Stromal cell of bone marrow (primary cell): ENCODE measurements at places on chromosomes 6 and 20.

- no peak for DNase-seq
These were observed 55.4 kb upstream of the TBXT start for GRCh38 chr6:166223079-166223478.

- DNase-seq, result no peak
These were observed 131.6 kb downstream of the GMPR start for GRCh38 chr6:16369989-16370388.

- peak; percentile 88 for DNase-seq
These were observed 171.7 kb downstream of the WDR27 start for GRCh38 chr6:169529931-169530751.

GRCh38 chr6:11820821-11821220, 42.2 kb upstream of the ADTRP start:
- DNase-seq, result no peak

GRCh38 chr6:113847447-113847846, 9.7 kb upstream of the MARCKS start:
- no peak for DNase-seq

DNA sequence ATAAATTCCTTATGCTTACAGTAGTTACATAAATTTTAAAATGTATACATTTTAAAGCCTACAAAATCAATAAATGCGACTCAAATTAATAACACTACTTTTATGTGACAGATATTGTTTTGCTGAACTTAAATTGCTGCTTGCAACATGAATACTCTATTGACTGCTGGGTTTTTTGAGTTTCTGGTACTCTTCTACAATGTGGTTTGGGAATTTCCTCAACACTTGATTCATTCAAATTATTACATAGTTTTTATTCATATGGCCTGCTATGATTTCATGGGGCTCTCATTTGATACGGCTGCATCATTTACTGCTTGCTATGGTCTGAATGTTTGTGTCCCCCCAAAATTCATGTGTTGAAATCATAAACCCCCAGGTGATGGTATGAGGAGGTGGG, 2.3 kb upstream of the TXLNB start:
- DNase-seq, result no peak

- DNase-seq, result no peak
These were observed 13.1 kb downstream of the CYB5R4 start for GRCh38 chr6:83872386-83873118.

GRCh38 chr6:45533386-45533785, 155.7 kb upstream of the SUPT3H start:
- DNase-seq, result peak; percentile 17

DNA sequence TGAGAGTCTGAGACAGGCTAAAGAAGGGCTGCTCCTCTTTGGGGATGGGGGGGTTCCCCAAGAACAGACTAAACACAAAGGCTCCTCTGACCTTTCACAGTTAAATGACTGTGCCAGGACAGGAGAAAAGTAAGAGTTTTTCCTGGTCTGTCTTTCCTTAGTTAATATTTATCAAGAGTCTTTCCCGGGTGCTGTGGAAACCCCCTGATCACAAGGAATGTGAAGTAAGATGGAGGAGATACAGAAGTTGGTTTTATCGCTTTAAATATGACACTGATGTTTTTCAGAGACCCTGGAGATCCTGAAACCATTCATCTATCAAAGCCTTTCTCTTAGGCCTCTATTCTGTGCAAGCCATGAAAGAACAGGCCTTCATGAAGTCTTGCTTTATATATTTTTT, 105.8 kb downstream of the RNF144B start:
- no peak for DNase-seq

- peak; percentile 63 for DNase-seq
These were observed 532.0 kb downstream of the BCKDHB start for GRCh38 chr6:80638213-80639055.

DNA sequence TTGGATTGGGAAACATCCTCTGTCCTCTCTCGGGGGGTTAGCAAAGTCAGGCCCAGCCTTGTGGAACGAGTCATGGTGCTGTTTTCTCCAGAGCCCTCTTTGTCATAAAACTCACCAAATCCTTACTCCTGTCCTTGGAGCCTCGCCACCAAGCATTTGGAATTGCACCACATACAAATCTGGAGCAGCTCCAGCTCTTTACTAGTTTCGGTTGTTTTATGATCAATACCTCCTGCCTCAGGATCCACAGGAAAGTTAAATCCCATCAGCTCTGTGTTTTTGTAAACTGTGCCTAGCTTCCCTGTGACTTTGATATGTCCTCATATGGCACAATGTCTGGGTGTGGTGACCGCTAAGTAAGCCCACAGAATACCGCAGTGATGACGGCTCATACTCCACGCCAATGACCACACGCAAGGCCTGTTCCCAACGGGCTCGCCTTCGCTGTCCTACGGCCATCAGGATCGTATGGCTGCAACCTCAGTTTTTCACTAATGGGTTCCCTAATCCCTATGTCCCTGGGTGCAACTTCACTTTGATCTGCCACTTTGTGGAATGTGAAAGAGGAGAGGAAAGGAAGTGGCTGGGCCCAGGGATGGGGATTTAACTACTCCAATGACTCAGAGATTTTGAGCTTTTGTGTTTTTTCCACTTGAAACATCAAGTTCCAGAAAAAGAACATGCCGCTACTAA, 111.3 kb upstream of the FOXQ1 start:
- peak; percentile 83 for DNase-seq

DNA sequence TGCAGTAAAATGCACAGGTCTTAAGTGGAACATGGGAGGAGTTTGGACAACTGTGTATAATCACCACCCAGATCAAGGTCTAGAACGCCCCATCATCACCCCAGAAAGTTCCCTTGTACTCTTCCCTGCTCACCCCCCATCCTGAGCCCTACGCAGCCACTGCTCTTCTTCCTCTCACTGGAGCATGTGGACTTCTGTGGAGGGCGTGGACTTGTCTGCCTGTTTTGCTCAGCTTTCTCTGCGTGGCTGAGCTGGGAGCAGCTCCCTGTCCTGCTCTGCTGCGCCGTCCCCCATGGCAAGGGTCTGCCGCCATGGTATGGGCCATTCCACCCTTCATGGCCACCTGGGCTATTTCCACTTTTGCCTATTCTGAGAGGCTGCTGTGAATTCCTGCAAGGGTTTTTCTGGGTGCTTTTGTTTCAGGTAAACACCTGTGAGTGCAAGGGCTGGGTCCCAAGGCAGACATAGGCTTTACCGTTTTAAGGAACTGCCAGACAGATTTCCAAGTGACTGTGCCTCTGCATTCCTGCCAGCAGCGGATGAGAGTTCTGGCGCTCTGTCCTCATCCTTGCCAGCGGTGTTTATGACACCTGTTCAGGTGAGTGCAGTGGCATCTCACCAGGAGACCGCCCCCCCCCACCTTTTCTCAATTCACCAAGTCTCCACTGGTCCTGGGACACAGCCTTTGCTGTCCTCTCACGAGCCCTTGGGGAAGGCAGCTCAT, 19.7 kb downstream of the PCK1 start:
- no peak for DNase-seq

DNA sequence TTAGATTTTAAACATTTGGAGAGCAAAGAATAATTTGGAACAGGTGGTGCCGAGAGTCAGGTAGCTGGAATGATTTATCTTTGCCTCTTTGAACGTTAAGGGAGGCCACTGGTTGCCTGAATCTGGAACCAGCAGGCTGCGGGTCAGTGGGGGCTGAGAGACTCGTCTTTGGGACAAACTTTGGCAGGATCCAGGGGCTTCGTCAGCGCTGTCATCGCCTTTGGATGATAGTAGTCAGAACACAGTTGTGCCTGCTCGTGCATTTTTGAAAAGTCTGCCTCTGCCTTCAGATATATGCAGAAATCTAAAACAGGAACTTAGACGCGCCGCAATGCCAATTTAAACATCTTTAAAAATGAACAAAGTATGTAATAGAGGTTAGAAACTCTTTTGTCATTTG, 5.0 kb downstream of the EYA2 start:
- no peak for DNase-seq

DNA sequence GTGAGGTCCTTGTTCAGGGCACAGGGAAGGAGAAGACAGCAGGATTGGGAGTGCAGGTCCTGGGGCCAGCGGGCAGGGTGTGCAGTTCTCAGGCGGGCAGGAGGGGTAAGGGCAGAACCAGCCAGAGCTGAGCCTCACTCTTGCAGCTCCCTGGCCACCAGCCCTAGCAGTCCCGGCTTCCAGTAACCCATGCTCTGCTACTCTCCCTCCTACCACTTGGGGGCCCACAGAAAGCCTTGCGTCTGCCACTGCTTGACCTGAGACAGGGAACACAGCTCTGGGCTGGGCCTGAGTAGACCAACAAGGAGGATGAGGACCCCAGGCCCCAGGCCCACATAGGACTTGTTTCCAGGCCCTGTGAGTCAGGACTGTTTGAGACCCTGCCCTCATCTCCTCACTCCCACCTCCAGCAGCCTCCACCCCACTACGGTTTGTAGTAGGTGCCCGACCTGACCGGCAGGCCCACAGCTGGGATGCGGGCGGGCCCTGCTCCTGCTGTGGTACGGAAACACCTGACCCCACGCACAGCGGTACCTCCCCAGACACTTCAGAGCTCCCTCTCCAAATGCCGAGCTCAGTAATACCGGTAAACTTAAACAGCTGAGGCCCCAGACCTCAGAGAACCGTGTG, 39.2 kb downstream of the KCNK5 start:
- DNase-seq, result no peak

DNA sequence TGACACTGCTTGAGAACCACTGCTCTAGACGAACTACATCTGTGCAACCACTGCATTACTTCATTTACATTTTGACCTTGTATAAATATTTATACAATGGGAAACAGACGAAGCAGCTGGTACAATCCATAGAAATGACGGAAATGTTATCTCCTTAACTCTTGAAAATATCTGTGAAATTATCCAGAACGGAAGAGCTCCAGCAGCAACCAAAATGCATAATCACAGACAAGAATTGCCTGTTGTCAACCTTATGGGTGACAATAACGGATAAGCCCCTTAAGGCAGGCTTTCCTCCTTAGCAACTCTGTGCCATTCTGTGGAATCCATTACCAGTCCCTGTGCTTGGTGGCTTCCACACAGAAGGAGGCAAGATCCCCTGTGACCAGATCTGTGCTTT, 115.4 kb downstream of the DTNBP1 start:
- DNase-seq, result no peak

DNA sequence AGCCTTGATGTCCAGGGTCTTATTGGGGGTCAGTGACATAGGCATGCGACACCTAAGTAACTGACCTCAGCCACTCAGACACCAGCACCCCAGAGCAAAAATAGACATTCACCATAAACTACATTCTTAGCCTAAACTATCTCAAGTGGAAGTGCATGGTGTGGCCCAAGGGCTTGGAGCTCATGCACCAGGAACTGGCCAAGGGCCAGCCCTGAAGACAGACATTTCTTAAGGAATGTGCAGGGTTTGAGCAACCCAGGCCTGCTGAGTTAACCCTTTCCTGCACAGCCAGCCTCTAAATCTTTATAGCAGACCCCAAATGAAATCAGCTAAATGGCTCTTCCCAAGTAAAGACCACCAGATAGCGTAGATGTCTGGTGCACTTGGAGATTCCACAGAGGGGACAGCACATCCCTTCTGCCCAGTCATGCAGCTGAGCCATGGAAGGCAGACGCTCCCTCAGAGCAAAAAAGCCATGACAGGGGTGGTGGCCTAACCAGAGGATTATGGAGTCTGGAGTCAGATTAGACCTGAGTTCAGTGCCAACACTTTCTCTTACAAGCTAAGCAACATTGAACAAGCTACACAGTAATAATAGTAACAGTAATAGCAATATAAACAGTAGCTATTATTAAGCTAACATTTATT, 222.6 kb downstream of the ZMYND8 start:
- DNase-seq, result peak; percentile 21

- no peak for DNase-seq
These were observed 15.8 kb upstream of the DEK start for GRCh38 chr6:18280084-18280483.

DNA sequence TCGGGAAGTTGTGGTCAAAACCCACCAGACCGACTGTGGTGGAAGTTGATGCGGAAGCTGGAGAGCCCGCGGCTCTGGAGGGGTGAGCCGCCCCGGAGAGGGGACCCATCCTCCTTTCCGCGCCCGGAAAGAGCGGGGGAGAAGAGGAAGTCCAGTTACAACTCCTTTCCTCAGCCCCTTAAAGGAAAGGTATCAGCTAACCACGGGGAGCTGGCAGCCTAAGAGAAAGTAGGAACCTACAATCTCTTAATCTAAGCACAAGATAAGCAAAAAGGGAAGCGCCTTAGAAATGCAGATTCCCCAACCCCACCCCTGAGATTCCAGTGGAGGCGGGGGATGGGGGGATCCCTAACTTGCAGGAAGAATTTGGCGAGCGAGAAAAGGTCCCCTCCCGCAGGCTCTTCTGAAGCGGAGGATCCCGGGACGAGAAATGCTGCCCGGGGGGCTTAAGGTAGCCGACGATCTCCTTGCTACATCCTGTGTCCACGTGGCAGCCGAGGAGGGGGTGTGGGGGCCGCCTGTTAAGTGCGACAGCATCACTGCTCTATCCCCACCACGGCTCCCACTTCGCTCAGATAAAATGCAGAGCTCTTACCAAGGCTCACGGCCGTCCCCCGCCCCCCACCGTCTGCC, 87.5 kb downstream of the ZFP64 start:
- no peak for DNase-seq

DNA sequence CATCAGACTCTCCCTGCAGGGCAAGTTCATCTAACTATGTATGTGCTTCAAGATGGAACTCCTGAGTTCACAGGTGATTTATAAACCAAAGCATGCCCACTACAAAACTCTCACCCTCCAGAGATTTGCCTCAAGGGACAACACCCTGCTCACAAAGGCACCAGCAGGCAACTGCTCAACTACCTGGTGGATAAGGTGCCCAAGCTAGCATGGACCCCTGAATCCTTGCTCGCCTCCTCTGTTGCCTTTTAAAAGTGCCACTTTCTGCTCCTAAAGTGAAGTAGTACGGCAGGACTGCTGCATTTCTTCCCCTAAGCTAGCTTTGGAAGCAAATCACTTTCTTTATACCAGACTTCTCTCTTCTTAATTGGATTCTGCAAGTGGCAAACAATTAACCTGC, 1.2 kb downstream of the LPA start:
- no peak for DNase-seq

DNA sequence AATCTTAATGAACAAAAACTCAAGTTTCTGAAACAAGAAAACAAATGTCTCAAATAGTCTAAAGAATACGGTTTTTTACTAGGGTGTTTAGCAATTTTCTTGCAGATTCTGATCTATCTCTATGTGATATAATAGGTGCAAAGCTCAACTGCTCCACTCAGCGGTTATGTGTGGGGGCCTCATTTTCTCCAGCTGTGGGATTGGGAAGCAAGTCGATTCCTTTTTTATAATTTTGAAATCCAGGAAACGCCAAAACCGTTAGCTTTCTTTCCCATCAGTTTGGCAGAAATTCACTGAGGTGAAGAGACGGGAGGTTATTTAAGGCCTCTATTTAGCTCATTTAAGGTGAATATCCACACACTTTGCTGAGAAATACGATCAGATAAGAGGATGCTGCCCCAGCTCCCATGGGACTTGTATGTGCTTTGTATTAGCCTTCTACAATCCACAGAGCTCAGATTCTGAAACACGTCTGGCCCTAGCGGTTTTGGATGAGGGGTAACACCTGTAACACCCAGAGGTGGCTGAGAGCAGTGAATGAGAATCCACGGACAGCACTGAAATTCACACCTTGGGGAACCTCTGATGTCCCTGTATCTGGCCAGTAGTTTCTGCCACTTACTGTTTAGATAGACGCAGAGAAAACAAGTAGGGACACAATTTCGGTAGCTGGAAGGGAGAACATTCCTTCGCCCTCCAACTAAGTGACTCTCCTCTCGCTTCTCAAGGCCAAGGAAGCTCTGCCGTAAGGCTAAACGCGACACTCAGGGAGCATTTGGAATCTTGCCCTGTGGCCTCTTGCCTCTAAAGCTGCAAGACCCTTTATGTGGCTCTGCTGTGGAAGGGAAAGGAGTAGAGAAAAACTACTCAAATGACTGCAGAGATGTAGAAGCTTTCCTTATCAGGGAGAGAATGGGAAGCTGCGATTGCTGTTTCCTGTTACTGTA, 6.5 kb upstream of the BCAS4 start:
- peak; percentile 71 for DNase-seq
